CD4-positive, alpha-beta T cell treated with Interleukin-21 for 1 hour (primary cell): ENCODE measurements at places on chromosomes 5 and 9.

DNA sequence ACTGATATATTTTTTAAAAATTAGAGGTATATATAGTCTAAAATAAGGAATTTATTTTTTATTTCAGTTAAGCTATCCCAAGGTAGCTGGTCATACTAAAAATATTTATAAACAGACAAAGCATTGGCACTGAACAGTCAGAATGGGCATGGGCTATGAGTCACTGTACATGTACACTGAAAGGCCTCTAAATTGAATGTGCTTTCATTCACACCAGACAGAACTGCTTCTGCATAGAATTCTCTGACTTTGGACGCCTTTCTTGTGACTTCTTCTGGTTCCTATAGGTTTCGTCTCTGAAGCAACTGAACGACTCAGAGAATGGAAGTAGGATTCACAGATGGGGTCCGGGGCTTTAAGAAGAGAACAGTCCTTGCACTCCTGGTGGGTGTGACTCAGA lies 394.8 kb upstream of the MEF2C start:
- no peak for DNase-seq

GRCh38 chr5:13034061-13034460 lies 910.4 kb downstream of the DNAH5 start:
- DNase-seq: no peak

DNA sequence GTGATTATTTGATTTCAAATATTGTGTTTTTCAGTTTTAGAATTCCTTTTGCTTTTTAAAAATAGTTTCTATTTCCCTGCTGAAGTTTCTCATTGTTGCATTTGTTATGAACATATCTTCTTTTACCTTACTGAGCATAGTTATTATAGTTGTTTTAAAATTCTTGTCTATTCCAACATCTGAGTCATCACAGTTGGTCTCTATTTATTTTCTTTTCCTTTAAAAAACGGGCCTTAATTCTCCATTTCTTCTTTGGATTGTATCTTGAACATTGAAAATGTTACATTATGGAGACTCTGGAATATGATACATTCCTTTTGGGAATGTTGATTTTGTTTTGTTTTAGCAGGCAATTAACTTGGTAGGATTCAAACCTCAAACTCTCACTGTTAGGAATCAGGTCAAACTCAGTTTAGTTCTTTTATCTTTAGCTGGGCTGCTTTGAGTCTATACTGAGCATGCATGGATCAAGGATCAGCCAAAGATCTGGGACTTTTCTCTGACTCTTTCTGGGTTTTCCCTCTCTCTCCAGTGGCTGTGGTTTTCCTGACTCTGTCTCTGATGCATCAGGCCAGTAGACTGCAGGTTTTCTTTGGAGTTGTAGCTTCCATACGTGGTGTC lies 70.3 kb downstream of the TEK start:
- no peak for DNase-seq

GRCh38 chr5:167923396-167923795 lies 368.0 kb upstream of the WWC1 start:
- DNase-seq: no peak

- peak; percentile 95 for DNase-seq
Observed at GRCh38 chr5:132496191-132496630, 5.6 kb upstream of the IRF1 start.

GRCh38 chr5:154487541-154487940 lies 9.5 kb upstream of the HAND1 start:
- DNase-seq: no peak

- no peak for DNase-seq
Observed at GRCh38 chr5:163193886-163194285, 243.5 kb upstream of the CCNG1 start.

DNA sequence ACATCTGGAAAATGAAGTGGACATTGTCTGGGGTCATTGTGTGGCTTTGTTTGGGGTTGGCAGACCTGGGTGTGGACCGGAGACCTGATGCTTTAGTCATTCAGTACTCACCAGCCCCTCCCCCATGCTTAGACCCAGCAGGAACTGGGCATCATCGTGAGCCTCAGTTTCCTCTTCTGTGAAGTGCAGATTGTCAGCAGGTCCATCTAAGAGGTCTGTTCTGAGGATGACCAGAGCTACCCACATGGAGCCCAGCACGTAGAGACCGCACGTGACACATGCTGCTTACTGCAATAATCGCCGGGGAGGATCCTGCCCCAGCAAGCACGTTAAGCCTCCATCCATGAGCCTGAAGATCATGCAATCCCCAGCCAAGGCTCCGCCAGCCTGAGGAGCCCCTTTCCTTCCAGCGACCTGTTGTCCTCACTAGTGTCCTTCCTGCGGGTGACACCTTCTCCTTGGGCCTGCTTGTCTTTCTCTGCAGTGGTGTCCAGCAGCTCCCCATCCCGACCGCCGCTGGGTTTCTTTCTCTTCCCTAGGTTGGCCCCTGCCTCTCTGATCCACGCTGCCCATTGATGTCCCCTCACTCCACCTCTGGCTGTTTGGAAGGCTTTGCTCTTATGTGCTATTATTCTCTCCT lies 26.7 kb upstream of the IRX4 start:
- no peak for DNase-seq

GRCh38 chr9:13487498-13487897 lies 208.0 kb upstream of the MPDZ start:
- DNase-seq: no peak

GRCh38 chr9:70959366-70959765 lies 162.1 kb downstream of the TRPM3 start:
- DNase-seq: no peak

- DNase-seq: no peak
Observed at GRCh38 chr5:82789095-82789494, 288.1 kb downstream of the TMEM167A start.

GRCh38 chr5:140189977-140190871 lies 15.2 kb downstream of the CYSTM1 start:
- DNase-seq: no peak

DNA sequence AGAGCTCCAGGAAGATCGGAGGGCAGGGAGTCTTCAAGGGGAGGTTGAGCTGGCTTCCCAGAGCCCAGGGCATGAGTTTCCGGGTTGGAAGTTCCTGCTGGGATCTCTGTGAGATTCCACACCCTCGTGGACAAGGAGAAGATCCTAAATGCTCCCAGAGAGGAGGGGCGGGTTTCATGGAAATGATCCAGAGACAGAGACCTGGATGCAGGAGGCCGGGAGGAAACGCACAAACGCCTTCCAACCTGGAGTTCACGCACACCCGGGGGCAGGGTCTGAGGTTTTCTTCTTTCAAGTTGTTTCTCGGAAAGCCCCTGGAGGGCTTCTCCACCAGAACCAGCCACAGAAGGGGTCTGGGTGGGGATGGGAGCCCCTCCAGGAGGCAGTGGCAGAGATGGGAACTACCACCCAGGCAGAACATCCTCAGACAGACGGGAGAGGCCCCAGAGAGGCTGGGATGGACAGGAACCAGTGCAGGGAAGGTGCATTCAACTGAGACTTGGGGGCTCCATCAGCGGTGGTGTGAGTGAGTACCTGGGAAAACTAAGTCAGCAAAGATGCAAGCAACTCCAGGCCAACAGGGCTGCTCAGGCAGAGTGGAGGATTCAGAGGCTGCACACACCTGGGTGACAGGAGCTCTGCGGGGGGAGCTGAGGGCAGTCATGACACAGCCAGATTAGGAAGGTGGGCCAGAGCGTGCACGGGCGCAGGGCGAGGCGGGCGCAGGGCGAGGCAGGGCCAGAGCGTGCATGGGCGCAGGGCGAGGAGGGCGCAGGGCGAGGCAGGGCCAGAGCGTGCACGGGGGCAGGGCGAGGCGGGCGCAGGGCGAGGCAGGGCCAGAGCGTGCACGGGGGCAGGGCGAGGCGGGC lies 52.1 kb upstream of the EXOC3 start:
- DNase-seq: no peak

- DNase-seq: peak; percentile 77
Observed at GRCh38 chr5:1315709-1316587, 21.1 kb upstream of the TERT start.

DNA sequence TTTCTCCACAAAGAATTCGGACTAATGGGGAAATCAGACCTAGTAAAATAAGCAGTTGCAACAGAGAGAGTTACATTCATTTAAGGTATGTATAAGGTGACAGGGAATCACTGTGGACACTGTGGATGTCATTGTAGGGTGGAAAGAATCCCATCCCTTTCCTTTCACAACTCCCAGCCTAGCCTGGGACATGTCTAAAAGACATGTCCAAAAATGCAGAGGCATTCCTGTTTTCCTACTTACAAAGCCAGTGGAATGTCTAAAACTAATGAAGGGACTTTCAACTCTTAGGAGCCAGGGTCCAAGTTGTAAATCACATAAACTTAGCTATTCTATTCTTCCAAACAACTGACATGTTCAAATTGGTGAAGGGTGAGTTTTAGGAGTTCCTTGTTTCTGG lies 511.0 kb downstream of the PRELID2 start:
- DNase-seq: no peak

DNA sequence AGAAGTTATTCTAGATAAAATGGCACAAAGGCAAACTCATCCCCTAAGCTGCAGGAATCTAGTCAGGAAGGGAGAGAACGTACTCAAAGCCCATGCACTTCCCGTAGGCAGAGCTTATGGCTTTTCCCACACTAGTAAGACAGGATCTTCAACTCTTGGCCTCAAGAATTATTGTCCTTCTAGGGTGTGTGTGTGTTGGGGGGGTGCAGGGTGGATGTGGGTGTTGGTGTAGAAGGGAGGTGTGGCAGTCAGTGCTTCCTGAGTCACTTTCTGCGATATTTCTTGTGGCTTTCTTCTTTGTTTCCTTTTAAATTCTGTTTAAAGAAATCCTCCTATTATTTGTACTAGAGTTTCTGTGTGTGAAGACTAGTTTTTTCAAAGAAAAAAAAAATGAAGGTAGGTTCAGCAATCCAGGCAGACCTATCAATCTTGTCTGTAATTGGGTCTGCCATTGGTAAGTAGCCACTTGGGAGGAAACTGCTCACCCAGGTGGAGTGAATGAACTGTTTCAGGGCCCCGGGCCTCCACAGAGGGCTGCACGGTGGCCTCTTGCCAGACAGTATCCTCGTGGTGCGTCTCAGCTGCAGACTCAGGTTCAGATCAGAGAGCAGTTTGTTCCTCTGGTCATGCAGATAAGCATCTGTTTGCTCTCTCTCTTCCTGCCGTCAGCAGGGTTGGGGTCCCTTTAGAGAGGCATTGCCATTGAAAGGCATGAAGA lies 131.9 kb downstream of the NPR3 start:
- no peak for DNase-seq

GRCh38 chr9:115327436-115328122 lies 209.6 kb upstream of the TNC start:
- DNase-seq: no peak

- no peak for DNase-seq
Observed at GRCh38 chr5:137933491-137933911, 44.2 kb downstream of the PKD2L2 start.

- no peak for DNase-seq
Observed at GRCh38 chr5:98102936-98103335, 670.5 kb upstream of the RGMB start.

GRCh38 chr5:8600843-8601242 lies 731.9 kb downstream of the MTRR start:
- DNase-seq: no peak

DNA sequence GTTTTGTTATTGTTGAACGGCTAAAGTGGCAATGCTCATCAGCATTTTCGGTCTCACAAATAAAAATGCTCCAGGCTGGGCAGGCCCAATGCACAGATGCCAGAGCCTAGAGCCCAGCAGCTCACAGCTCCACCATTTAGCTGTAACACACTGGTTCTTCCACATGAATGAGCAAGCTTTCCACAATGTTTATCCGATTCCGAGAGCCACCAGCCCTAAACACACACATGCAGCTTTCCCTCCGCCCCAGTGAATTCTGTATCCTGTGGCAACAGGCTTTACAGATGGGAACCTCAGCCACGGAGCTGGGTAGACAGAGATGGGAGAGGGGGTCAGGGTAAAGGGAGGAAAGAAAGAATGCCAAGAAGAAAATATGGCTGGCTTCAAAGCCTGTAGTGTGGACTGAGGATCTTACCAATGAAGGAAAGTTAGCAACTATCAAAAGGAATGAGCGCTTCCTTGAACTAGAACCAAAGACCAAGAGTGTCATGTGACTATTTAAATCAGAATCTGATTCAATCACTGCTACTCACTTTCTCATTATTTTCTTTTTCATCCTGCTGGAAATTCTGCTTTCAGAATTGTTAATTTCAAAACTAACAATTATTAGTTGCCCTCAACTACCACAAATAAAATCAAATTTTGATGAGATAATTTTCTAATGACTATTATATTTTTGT lies 77.1 kb downstream of the MRPS27 start:
- DNase-seq: no peak

DNA sequence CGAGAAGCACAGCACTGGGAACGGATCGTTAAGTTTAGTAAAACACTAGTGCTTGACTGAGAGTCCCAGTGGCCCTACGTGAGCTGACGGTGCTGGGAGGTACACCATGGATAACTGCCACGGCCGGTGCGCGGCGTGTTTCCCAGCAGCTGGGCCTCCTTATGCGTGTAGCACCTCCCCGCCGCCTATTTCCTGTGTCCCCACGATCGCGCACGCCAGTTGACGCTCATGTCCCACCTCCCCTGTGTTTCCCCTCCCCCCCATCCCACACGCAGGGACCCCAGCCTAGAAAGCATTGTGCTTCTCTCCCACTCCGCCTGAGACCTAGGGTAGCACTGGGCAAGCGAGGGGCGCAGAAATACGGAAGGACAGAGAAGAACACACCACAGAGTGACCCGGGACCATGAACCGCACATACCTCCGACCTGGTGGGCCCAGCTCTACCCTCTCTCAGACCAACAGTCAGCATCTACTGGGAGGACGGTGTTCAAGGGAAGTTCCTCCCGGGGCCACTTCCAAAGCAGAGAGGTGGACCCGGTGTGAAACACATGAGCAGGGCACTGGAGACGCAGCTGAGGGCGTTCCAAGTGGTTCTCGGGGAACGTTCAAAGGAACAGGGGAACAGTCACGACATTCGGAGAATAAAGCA lies 45.6 kb downstream of the DBH start:
- no peak for DNase-seq

DNA sequence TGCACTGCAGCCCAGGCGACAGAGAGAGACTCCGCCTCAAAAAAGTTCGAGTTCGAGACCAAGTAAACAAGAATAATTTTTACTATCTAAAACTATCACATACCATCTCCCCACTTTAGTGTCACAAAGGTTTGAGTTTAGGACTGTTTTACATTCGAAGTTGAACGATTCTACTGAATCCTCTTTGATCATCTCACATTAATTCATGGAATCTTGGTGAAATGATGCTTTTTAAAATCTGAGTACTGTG lies 715 bp upstream of the RPS6 start:
- DNase-seq: no peak

DNA sequence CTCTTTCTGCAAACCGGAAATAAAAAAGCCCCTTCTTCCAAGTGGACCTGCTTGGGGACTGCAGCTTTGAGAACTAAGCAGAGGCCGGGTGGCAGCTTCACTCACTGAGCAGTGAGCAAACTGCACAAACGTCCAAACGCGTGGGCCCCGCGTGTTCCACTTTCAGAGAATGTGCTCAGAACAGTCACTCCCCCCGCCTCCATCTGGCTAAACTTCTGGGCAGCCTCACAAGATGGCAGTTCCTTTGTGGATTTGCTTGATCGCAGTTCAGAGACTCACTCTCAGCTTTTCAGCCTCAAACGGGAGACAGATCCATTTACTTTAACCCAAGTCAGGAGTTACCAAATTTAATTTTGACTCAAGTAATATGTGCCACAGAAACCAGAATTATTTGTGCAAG lies 216.6 kb downstream of the TLE1 start:
- no peak for DNase-seq
